SHP77 treated with DMSO at 0.1 percent for 48 hours (cell line): ENCODE measurements at places on chromosomes 7 and 10.

DNA sequence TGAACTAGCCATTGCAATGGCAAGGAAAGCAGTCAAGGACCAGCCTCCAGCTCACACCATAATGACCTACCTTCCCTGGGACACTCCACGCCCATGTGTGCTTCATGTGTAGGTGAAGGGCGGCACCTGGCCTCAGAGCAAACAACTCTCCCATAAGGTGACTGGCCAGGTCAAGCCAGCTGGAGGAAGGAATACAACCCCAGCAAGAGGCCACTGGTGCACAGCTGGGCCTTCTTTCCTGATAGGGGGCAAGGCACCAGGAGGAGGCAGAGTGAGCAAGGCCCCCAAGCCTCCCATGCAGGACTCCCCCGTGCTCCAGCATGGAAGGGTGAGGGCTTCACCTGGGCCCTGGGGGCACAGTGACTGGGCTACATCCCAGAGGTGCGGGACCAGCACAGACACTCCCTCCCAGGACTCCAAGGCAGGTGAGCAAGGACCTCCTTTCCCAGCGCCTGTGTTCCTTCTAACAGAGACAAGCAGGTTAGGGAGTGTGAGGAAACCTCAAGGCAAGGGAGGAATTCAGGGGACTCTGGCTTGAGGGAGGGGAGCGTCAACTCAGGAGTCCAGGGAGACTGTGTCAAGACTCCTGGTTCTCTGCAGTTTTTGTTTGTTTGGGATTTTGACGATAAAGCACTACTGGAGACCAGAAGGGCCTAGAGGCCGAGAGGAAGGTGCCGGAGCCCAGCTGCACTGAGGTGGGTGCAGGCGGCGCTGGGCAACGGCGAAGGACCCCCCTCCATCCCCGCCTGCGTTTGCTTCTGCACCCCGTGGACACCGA, 1.7 kb downstream of the PTPRN2 start:
- DNase-seq: no peak

GRCh38 chr10:50456719-50457118, 167.0 kb downstream of the SGMS1 start:
- no peak for DNase-seq

DNA sequence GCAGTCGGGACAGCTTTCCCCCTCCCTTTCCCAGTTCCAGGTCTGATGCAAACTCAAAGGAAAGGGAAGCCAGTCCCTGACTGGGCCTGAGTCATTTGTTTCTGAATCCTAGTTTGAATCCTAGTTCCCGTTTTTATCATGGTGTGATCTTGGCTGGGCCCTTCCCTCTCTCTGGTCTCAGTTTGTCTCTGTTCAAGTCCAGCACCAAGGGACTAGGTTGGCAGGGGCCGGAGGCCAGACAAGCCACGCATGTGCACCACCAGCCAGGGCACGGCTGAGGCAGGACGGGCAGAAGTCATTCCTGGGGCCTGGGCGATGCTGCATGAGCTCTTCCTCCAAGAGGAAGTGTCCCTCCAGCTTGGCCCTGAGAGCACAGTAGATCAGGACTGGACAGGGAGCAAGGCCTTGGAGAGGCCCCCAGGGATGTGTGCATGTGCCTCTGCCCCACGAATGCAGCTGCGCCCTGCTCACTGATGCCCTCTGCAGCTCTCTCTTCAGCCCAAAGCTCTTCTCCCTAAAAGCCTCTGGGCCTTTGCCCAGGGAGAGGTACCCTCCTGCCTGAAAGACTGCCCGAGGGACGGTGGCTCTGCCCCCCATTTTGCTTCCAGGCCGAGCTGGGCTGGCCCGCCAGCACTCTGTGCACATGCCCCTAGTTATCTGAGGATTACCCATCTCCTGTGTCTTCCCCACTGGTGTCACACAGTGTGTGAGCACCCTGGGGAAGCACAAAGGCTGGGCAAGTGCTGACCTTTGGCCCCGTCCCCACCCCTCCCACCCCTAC, 86.7 kb downstream of the ZMIZ1 start:
- DNase-seq: no peak

- no peak for DNase-seq
Measured at GRCh38 chr10:130636313-130636930, 500.2 kb downstream of the GLRX3 start.

GRCh38 chr10:72254813-72255568, 18.7 kb upstream of the DDIT4 start:
- DNase-seq: no peak

GRCh38 chr7:36390199-36391090, 783 bp downstream of the ANLN start:
- DNase-seq: peak; percentile 84

GRCh38 chr7:129553899-129554461, 51.6 kb downstream of the SMKR1 start:
- DNase-seq: peak; percentile 73
